Right ventricle myocardium superior (tissue), 1 donor: ENCODE measurements at places on chromosomes 16 and 17. TPM values are rescaled to one million over a fixed set of nuclear protein-coding genes. Genes with fewer than 3 reads are reported as not detected.
A peak's percentile ranks its signal among the peaks of the same experiment; 100 is the strongest.

DNA sequence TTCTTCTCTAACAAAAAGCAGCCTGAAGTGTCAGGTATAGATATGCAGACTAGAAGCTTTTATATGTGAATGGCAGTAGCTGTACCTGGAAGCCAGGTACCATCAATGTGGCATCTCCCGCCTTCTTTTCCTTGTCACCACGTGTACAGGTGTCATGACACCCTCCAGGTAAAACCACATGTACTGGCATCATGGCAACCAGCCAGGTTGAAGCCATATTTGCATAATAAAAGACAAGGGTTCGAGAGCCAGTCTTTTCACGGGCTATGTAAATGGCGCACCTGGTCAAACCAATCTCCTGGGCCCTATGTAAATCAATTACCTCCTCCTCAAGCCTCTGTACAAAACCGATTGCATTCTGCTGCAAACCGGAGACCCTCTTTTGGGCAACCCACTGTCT lies 541.3 kb downstream of the CDH11 start:
- DNase-seq, result no peak

INCA1 gene
- total RNA-seq, result 2.8 TPM

- no peak for DNase-seq
These were observed 37.2 kb downstream of the ITGAE start for GRCh38 chr17:3763777-3764170.

GRCh38 chr17:62611292-62611691 lies 16.2 kb upstream of the MRC2 start:
- no peak for DNase-seq

GRCh38 chr16:1919327-1919998 lies 1.2 kb upstream of the HS3ST6 start:
- no peak for DNase-seq

- no peak for DNase-seq
These were observed 401.2 kb downstream of the SEC14L1 start for GRCh38 chr17:77542011-77542410.

DNA sequence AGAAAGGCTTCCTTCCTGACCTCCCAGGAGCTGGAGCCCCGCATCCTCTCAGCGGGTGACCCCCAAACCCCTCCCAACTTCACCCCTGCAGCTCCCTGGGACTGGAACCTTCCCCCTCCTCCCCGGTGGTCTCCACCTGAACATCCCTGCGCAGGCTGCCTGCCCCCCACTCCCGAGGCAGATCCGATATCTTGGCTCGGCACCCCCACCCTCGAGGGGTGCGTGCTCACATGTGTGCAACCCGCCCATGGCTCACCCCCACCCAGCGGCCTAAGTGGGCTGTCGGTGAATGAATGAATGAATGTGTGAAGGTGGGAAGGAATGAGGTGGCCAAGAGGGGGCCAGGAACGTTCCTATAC lies 39.7 kb downstream of the SLC7A5 start:
- DNase-seq, result no peak

GRCh38 chr17:76199469-76199868 lies 40.8 kb downstream of the RNF157 start:
- DNase-seq, result no peak

HDAC5 gene
- total RNA-seq, result 67.7 TPM

AURKB gene
- 0.56 TPM for total RNA-seq

SOST gene
- not detected for total RNA-seq

DNA sequence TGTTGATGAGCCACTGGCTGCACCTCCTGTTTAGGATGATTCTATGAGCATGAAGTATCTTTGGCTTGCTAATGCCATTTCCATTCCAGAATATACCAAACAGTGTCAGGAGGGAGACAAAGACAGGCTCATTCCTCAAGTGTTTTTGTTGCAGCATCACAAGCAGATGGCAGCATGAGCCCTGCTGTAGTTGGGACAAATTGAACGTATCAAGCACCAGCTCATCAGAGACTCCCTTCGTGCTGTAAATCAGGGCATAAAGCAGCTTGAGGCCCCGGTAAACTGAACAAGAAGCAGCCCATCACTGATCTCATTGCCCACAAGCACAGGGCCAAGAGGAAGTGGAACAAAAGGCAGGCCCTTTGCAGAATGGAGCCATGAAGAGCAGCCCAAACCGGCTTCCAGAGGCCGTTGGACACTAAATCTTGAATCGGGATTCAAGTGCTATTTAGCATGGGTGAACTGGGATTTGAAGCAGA lies 45.9 kb upstream of the HS3ST3A1 start:
- DNase-seq, result no peak

CCL1 gene
- not detected for total RNA-seq

- no peak for DNase-seq
These were observed 152.0 kb downstream of the ZFHX3 start for GRCh38 chr16:72895951-72896350.

GRCh38 chr17:2412561-2413021 lies 11.7 kb upstream of the MNT start:
- DNase-seq, result peak; percentile 50

GRCh38 chr17:13825526-13826040 lies 223.9 kb upstream of the HS3ST3A1 start:
- no peak for DNase-seq

- no peak for DNase-seq
These were observed 49.5 kb upstream of the MRPS23 start for GRCh38 chr17:57899391-57899790.

SLC13A2 gene
- not detected for total RNA-seq

- DNase-seq, result no peak
These were observed 51.6 kb upstream of the NLRP1 start for GRCh38 chr17:5635949-5636348.

CMIP gene
- 11.1 TPM for total RNA-seq

KRT31 gene
- not detected for total RNA-seq

DNA sequence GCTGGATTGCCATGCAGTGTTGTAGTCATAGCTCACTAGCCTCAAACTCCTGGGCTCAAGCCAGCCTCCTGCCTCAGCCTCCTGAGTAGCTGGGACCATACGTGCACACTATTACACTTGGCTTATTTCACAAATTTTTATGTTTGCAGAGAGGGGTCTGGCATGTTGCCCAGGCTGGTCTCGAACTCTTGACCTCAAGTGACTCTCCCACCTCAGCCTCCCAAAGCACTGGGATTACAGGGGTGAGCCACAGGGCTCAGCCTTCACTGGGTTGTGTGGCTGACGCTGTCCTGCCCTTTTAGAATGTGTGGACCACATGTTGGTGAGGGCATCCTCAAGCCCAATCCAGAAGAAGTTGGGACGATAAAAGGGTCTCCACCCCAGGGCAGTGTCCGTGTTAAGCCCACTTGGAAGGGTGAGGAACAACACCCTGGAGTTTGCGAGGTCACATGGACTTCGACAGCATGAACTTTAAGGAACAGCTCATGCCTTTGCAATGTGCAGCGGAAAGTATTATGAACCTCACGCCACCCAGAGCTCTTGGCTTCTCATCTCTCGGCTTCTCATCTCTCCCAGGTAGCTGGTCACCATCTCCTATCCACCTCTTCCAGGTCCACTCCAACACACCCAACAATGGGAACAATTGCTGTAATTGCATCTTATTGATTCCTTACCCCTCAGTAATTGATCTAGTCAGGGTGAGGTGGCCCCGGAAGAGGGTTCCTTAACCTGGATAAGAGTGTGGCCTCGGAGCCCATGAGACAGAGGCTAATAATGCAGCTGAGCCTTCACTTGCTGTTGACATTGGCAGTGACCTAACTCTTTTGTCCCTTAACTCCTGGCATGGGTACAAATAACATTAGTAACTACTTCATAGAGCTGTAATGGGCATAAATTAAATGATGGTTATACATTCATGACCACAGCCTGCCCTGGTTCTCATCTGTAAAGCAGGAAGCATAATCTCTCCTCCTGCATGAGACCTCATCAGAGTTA lies 6.7 kb downstream of the FOXL1 start:
- no peak for DNase-seq

METTL9 gene
- total RNA-seq, result 47.4 TPM

DNA sequence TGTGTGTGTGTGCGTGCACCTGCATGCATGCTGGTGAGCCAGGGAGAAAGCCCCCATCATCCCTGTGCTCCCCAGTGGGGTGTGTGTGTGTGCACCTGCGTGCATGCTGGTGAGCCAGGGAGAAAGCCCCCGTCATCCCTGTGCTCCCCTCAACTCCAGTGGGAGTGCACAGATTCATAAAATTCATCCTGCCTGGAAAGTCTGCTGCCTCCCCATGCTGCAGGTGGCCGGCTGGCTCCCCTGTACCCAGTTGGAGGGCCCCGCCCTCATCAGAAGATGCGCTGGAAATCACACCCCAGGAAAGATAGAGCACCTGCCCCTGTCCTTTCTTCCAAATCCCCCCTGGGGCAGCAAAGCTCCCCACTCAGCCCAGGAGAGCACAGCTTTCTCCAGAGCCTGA lies 84.8 kb upstream of the DOC2B start:
- peak; percentile 18 for DNase-seq

- no peak for DNase-seq
These were observed 1108.0 kb downstream of the CDH11 start for GRCh38 chr16:64013856-64014255.

KRT40 gene
- not detected for total RNA-seq

SOX9 gene
- total RNA-seq, result 10.9 TPM

DNA sequence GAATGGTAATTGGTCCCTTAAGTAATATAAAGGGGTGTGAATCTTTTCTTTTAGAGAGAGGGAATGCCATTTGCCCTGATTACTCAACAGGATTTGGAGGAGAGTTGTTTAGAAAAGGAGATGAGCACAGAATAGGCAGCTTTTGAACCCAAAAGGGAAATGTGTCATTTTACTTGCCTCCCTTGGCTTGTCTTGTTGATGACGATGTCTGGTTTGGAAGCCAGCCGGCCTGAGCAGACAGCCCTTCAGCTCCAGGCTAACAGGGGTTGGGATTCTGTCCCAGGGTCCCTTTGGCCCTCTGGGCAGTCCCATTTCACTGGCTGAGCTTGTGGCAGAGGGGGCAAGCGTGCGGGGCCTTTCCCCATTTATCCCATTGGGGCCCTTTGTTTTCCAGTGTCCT lies 22.3 kb upstream of the PRKAR1A start:
- DNase-seq, result no peak

UNC13D gene
- 10.6 TPM for total RNA-seq

KNOP1 gene
- total RNA-seq, result 6.2 TPM

PCYT2 gene
- total RNA-seq, result 29.5 TPM

- no peak for DNase-seq
These were observed 38.4 kb downstream of the BAHCC1 start for GRCh38 chr17:81433656-81434055.

- peak; percentile 72 for DNase-seq
These were observed 31.3 kb downstream of the ZCCHC14 start for GRCh38 chr16:87461466-87461991.

HOXB9 gene
- total RNA-seq, result not detected

GRCh38 chr17:15892731-15893657 lies 51.9 kb upstream of the ADORA2B start:
- DNase-seq, result no peak

DNA sequence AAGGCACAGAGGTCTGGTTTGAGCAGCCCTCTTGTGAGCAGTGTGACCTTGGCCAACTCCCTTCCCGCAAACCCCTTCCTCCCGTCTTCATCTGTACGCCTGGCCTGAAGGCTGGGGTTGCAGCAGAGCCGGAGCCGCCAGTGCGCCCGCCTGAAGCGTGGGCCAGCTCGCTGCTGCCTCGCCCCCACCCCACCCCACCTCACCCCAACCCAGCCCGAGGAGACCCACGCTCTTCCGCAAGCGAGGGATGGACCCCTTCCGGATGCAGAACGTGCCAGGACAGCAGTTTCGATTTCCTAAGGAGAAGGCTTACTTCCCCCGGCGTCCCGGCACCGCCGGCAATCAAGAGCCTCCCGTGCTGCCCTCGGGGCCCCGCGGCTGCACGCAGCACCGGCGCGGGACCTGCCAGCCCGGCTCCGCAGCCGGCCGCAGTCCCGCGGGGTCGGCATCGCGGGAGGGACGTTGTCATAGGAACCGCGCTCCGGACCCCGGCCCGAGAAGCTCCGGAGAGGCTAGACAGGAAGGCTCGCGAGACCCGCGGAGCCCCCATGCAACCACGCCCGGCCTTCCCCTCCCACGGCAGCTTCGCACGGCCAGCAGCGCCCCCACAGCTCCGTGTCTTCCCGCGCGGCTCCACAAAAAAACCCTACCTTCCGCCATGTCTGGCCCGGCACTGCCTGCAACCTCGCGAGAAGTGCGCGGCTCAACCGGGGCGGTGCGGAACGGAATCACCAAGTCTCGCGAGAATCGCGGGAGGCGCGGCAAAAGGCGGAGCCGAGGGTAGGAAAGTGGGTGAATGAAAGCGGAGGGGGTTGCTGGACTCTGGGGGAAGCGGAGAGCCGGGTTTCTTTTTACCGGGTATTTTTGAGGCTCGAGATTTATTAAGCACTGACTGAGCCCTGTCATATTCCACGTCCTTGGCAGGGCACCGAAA lies at the start of gene ANKFY1:
Gene ANKFY1 (minus strand): TSS at position 698 of the 934 bp plus-strand sequence. CDS start 38 bp downstream, at position 660.
- peak; percentile 98 for DNase-seq

GRCh38 chr17:31415004-31415454 lies 23.6 kb downstream of the RAB11FIP4 start:
- no peak for DNase-seq

SLC9A5 gene
- 0.83 TPM for total RNA-seq

SCARF1 gene
- 11.2 TPM for total RNA-seq

PYCARD gene
- 8.2 TPM for total RNA-seq
